Fibroblast of skin of abdomen (primary cell): ENCODE measurements at places on chromosomes 16 and 17.

GRCh38 chr16:88469615-88470395, 16.7 kb downstream of the ZFPM1 start:
- no peak for DNase-seq

DNA sequence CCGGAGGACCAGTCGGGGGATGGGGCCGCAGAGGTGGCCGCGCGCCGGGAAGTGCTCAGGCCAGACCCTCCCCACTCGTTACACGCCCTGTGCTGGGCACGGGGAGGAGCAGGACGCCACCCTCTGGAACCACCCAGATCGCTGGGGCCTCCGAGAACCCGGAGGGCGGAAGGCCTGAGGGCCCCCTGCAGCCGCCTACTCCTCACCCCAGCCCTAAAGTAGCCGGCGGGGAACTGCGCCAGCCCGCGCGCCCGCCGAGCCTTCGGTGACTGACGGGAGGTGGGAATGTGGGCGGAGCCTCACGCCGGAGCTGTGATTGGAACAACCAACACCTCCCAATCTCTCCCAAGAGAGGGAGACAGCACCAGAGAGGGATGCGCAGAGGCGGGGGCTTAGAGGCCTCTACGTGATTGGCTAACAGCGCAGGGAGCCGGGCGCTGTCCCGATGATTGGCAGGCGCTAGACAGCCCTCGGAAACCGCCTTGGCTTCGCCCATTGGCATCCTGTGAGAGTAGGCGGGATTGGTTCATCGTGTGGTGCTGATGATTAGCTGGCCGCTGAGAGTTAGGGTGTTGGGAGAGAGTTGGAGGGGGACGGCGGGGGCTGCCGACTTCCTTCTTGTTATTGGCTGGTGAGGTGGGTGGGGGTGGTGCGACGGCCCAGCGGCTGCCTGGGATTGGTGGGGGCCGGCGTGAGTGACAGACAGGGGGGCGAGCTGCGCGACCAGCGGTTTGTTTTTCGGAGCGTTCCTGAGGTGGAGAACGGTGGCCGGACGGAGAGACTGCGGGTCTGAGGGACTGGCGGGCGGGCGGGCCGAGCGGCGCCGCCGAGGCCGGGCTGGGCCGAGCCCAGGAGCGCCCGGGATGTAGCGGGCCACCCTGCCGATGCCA, at the start of gene MAP3K3:
Gene MAP3K3 (plus strand): TSS at position 734 of the 890 bp plus-strand sequence. CDS start 343 bp downstream, outside the sequence.
- DNase-seq, result peak; percentile 100

DNA sequence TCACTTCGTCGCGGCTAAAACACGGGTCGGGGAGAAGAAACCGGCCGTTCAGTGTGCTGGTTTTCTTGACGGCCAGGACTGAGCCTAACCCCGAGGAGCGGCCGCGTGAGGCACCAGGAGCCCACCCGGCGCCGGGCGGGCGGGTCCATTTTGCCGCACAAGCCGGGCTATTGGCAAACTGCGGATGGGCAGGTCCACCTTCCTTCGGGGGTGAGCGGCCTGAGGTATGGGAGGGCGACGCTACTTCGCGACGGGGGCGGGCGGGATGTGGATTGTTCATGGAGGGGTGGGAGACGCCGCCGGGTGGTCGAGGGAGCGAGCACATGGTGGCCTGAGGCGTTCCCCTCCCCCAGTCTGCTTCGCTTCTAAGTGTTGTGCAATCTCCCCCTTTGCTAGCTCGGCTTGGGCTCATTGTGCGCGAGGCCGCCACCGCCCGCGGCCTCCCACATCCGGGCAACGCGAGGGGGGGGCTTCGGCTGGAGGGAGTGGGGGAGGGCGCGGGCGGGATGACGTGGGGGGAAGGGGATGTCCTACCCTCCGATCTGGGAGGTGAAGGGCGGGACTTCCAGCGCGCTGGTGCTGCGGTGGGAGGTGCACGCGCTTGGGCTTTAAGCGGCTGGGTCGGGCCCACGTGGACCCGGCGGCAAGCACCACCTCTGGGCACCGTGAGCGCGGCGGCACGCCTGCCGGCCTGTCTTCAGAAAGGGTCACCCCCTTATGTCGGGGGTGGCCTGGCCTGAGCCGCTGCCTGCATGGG, 5.9 kb upstream of the CD68 start:
- peak; percentile 94 for DNase-seq

DNA sequence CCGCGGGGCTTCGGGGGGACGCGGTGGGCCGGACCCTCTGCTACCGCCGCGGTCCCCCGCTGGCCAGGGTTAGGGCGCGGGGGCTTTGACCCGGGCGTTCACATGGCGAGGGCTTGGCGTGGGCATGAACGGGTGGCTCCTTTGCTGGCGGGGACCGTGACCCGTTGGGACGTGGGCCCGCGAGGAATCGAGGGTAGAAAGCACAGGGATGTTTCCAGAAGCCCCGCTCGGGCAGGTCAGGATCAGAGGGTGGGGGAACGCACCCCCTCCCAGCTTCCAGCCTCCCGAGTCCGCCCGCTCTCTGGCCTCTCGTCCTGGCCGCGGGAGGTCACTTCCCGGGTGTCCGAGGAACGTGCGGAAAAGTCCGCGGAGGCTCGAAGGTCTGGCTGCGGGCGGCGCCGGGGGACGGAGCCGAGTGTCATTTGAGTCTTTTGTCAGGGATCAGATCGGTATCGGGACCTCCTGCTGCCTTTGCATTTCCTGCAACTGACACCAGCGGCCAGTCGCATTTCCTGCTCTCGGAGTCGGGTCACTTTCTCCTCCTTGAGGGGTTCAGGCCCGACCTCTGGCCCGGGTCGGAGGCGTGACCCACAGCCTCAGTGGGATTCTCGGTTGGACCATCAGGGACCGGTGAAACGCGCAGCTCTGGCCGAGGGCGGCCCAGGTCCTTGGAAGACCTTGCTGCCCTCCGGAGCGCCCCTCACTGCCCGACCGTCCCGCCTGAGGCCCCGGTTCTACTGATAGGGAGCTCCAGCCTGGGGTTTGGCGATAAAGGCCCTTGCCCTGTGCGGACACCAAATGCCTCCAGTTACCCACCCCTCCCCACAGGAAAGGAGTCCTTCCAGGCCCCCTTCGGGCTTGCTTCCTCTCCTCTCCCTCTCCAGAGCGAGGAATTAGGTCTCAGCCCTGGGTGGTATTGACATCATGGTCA, 702 bp upstream of the WNT3 start:
- no peak for DNase-seq

DNA sequence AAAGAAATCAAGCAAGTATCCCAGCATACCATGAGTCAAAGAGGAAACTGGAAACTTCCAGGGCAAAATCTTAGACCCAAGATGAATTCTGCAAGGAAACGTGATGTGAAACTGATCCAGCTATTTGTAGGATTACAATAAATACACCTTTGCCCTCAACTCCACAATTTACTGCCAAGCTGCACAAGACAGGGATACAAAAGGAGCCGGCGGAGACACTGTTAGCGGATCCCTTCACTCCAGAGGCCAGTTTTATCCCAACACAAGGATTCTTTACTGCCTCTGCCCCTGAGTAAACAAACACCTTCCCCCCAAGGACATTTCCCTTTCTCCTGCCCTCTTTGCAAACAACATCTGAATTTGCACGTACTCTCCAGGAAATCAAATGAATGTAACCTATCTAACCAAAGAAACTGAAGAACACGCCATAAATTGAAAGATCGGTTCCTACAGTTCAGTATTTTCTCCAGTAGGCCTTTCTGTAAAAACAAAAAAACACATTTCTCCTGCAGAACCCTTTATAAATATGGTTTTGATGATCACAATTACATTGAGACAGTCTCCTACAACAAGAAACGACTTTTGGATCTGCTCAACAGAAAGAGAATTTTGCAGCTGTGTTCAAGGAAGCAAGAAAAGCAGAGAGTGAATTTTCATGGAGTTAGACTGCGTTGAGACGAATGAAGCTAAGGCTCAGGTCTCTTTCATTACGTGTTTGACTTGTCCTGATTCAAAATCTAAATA, 1.4 kb upstream of the CBX2 start:
- DNase-seq, result no peak

DNA sequence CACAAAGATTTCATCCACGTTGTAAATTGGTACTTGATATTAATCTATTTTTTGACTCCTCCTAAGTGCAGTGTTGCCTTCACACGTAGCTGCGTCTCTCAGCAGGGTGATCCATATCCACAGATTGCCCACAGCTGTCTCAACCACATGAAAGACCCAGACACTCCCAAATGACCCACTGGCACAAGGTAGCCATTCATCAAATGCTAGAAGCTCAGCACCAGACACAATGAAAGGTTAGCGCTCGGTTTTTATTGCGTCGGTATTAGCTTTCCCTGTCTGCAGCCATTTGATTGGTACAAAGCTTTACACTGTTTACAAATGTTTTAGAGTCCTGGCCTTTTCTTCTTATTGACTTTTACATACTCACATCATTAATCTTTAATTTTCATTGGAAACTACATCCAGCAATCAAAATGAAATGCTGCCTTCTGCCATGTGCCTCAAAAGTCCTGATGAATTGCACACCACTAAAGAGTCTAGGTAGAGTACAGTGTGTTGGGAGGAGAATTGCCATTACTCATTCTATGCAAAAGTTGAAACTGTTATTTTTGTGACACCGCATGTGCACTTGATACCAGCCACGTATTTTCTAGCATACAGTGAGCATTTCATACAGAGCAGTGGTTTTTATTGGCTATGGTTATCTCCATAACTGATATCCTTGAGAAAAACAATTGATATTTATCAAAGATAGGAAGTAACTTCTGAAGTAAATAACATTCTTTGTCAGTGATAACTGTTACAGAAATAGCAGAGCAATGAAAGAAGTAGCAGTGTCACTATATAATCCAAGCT, 127.3 kb upstream of the NUDT7 start:
- DNase-seq, result no peak

- DNase-seq, result no peak
Observed at GRCh38 chr17:5416901-5417300, 2.6 kb downstream of the NUP88 start.

- DNase-seq, result no peak
Observed at GRCh38 chr17:66461343-66461995, 159.1 kb downstream of the PRKCA start.

DNA sequence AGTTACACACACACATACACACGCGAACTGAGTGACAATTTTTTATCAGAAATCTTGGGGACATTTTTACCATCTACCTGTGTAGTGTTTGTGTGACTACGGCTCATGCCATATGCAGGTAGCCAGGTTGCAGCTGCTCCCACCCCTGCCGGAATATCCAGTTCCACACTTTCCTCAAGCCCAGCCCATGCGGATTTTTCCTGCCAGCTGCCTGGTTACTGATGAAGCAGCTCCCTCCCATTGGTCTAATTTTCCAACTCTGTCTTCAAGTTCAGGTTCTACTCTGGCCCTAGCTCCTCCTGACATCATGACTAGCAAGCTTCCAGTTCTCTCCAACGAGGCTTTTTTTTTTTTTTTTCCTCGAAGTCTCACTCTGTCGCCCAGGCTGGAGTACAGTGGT, 4.8 kb downstream of the GSG1L2 start:
- DNase-seq, result peak; percentile 16

- no peak for DNase-seq
Observed at GRCh38 chr17:1304962-1305563, 25.6 kb downstream of the TRARG1 start.

- no peak for DNase-seq
Observed at GRCh38 chr17:72996791-72997190, 95.7 kb downstream of the SLC39A11 start.

GRCh38 chr17:73196500-73196899, 3.6 kb downstream of the COG1 start:
- peak; percentile 25 for DNase-seq

GRCh38 chr16:56203052-56203451, 11.8 kb downstream of the GNAO1 start:
- no peak for DNase-seq

DNA sequence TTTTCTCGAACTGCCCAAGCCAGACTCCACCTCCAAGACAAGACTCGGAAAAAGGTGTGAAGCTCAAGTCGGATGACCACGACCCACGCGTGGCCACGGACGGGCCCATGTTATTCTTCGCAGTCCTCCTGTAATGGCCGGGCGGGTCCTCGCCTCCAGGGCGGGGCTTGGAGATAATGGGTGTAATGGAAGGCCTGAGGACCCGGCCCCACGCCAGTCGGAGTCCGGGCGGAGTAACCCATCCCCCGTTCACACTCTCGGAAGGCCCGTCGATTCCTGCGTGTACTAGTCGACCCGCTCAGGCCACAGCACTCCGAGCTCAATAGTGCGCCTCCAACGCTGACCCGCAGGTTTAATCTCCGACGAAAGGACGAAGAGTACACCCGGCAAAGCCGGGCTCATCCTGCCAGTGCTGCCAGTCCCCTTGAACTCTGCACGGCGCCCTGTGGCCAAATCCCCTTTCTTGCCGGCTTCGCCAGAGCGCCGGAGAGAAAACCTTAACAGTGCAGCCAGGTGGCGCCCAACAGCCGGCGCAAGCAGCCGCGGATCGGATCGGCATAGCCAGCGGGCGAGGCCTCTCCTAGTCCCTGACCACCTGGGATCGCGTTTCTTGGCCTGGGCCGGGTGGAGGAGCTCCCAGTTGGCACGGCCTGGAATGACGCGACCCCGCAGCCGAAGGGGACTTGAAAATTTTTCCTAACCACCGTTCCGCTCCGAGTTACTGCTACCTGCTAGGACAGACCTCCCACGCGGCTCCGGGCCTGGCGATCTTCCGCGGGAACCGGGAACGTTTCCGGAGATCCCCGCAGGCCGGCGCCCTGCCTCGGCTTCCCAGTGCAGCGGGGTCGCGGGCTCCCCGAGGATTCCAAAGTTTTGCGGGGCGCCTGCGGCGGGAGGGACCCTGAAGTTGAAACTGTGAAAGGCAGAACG, 762.0 kb downstream of the KCNJ18 start:
- no peak for DNase-seq

DNA sequence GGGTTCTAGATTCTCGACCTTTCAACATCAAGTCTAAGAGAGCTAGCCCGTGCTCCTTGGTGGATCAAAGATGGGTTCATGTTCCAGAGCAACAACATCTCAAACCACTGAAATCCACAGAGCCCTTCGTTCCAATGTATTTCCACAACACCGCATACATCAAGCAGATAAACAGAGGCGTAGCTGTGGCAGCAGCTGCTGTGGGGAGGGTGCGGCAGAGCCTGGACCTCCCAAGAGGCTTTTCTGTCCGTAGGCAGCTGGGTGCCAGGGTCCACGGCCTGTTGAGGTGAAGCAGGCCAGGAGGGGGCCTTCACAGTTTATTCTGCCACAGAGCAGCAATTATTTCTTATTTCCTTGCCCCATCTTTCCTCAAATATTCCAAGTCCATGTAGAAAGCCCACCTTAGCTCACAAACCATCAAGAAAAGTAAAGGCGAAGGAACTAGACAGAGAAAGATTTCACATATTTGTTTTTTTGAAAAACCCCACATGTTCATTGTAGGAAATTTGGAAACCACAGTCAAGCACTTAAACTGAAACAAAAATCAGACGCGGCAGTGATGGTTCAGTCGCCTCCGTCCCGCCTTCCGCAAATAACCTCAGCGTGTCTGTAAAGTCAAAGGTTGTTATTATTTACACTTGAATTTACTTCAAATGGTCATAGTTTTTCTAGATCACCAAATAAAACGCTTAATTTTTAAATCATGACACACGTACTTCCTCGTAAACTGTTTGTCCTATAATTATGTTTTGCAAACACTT, 144.6 kb upstream of the FOXF1 start:
- DNase-seq, result no peak

- DNase-seq, result peak; percentile 61
Observed at GRCh38 chr17:73301369-73301768, 10.4 kb downstream of the CDC42EP4 start.

GRCh38 chr16:86335266-86336172, 174.8 kb upstream of the FOXF1 start:
- DNase-seq, result no peak

GRCh38 chr17:56292010-56292409, 138.7 kb downstream of the ANKFN1 start:
- peak; percentile 69 for DNase-seq
